Stimulated activated naive CD8-positive, alpha-beta T cell treated with anti-CD3 and anti-CD28 coated beads, Interleukin-15, amount 100 ng/mL, for 72 hours (primary cell): ENCODE measurements at places on chromosomes 2 and 18.
A peak's percentile ranks its signal among the peaks of the same experiment; 100 is the strongest.

GRCh38 chr2:240983361-240983995 is 14.9 kb upstream of the SNED1 start:
- DNase-seq = peak; percentile 54

DNA sequence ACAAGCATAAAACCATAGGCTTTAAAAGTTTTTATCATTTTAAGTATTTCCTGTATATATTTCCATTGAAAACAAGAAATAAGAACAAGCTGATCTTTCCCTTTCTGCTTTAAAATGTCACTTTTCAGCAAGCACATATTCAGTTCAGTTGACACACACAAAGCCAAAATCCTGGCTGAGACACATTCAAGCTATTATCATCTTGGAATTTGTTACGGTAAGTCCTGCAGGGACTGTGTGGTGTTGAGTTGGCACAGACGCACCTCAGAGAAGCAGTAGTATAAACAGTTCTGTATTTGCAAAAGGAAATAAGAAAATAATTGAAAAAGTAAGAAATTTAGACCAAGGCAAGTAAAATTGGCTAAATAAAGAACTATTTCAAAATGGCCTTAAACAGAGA is 10.4 kb upstream of the DAW1 start:
- DNase-seq = no peak

GRCh38 chr2:191333911-191334357 is 88.7 kb downstream of the MYO1B start:
- DNase-seq = no peak

DNA sequence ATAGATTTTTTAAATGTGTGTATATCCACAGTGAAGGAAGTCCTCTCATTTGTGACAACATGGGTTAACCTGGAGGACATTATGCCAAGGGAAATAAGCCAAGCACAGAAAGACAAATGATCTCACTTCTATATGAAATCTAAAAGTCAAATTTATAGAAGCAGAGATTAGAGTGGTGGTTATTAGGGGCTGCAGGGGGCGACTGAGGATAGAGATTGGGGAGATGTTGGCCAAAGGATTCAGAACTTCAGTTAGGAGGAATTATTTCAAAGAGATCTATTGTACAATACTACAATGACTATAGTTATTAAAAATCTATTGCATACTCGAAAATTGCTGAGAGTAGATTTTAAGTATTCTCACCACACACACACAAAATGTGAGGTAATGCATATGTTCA is 252.4 kb upstream of the SLC39A10 start:
- DNase-seq = no peak
